ENCODE measurements at places on chromosomes 12 and 14.

DNA sequence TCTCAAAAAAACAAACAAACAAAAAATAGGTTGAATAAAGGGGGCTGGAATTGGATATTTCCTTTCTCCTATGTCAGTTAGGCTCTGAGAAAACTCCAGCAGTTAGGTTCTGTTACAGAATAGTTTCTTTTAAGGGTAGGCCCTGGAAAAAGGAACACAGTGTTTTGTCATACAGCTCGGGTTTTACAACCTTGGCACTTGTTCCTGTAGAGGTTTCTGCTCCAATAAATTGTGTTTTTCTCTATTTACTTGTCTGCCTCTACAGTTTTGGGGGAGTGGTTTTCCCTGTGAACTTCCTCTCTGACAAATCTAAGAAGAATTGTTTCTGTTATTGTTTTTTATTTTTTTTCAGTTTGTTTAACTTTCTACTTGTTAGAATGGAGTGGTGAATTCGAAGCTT, 167.6 kb downstream of the ACSS3 start:
- DNase-seq = no peak

DNA sequence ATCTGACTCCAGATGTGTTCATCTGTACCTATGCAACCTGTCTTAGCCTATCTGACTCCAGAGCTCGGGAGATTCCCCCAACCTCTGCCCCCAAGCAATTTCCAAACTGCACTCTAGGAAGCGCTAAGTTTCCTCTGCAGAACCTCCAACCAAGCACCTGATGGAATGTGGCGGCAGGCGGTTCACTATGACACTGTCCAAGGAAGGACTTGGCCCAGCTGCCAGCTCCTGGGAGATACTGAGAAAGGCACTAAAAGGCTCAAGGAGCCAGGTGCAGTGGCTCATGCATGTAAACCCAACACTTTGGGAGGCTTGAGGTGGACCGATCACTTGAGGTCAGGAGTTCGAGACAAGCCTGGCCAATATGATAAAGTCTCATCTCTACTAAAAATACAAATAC, 244.0 kb downstream of the BCL11B start:
- DNase-seq = no peak

DNA sequence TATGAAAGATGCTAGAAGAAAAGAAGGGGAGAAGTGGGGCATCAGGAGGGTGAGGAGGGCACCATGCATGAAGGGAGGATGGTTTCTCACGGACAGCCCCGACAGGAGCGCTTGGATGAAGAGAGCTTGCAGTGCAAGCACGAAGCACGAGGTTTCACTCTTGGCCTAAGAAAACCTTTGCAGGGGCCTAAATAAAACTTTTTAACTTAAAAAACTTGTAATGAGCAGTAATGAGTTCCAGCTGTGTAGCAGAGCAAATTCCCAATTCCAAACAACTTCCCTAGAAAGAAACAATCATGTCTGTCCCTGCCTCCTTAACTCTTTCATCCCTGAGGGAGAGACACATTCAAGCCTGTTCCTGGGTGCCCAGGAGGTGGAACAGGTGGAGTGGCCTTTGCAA, 119.5 kb downstream of the PAH start:
- DNase-seq = no peak

DNA sequence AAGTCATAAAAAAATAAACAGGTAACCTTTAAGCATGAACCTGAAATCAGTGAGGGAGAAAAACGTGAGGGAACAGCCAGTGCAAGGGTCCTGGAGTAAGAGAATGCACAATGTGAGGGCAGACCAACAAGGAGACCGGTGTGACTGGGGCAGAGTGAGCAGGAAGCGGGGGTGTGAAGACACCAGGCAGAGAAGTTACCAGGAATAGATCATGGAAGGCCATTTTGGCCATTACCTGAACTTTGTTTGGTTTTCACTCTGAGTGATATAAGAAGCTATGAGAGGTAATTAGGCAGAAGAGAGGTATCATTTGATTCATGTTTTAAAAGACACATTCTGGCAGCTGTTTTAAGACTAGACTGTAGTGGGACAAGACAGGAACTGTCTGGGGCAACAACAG, 15.0 kb downstream of the PAH start:
- DNase-seq = no peak

GRCh38 chr12:93766796-93767523, 89.8 kb downstream of the CRADD start:
- no peak for DNase-seq

DNA sequence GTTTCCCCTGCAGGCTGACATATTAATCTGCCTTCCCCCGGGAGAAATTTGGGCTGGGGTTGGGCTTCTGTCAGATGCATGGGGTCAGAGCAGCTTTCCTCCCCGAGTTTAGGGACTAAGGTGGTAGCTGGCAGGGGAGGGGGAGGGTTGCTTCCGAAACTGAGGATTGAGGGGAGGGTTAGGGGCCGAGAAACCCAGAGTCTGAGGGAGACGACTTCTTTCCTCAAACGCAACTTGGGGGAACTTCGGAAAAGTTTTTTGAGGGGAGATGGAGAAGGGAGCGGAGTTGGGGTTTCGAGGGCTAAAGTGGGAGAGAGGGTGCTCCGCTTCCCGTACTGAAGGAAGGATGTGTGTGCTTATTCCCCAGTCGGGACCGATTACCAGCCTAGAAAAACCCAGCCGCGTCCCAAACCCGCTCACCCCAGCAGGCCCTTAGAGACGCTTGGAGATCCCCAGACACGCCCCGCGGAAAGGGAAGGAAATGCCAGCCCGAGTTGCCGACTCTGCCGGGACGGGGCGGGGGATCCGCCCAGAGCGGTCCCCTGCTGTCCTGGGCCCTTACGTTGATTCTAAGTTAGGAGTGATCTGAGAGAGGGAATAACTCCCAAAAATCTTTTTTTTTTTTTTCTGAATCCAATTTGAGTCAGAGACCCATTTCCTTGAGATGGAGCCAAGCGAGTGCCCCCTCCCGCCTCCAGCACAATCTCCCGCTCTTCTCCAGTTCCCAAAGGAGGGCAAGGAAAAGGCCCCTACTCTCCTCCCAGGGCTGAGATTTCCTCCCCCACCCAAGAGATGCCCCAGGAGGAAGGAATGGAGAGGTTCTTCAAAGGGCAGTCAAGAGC, 61.9 kb downstream of the SMUG1 start:
- no peak for DNase-seq

GRCh38 chr14:91606851-91607250, 96.7 kb upstream of the PPP4R3A start:
- DNase-seq = no peak

DNA sequence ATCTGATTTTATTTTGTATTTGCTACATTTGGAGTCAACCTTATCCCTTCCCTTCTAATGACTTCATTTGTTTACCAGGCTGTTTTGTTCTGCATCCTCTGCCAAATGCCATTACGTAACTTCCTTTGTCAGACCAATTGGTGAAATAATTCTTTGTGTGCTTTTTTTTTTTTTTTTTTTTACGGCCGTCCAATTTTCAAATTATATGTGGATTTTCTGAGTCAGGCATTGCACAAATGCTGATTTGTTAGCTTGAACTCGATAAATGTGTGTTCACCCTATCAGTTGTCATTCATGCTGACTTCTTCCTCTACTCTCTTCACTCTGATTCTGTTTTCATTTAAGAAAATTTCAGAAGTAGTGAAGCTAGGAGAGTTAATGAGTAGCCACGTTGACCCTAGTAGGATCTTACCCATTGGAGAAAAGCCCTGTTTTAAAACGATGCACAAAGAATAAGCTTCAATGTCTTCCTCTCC, 386.2 kb downstream of the DIO2 start:
- DNase-seq = no peak

DNA sequence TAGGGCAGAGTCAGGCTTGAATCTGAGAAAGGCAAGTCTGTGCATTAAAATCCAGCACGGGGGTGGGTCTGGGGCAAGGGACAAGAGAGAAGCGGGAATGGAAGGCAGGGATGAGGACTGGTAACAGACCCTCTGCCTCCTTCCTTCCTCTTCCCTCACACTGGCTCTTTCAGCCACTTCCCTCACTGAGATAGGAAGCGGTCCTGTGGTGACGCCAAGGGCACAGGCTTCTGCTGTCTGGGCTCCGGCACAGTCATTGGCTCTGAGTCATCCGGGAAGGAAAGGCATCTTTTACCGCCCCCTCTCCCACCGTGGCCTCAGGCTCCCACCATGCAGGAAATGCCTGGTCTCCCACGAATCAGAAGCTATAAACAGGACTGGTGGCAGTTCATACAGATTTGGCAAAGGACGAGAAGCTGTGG, 70.2 kb downstream of the ETV6 start:
- DNase-seq = peak; percentile 13

DNA sequence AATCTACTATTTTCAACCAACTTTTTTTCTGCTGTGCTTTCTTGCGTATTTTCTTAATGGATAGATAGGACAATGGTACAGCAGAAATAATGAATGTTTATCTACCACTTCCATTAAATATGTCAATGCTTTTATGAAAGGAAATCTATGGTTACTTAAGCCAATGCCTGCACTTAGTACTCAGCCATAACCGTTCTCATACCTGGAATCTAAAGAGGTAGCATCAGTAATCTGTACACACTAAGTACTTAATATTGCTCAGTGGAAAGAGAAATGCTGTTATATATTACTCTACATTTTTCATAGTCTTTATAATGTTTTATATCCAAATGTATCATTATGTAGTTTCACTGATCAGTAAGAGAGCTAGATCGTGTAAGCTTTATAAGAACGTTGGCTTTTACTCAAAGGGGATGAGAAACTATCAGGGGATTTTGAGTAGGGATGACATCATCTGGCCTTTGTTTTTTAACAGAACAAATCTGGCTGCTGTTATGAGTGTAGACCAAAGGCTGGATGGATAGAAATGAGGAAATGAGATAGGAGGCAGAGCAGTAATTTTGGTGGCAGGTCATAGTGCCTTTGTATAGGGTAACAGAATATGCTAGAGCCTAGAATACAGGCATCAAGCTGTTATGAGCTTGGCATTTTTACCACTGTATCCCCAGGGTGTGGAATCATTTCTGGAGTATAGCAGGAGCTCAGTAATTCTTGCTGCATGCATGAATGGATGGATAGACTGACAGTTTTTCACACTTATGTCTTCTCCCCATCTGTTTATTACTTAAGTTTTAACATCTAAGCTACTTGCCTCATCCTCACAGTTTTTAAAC, 34.0 kb downstream of the ALG10B start:
- no peak for DNase-seq

GRCh38 chr12:121628037-121628436, 1.7 kb downstream of the ORAI1 start:
- no peak for DNase-seq

DNA sequence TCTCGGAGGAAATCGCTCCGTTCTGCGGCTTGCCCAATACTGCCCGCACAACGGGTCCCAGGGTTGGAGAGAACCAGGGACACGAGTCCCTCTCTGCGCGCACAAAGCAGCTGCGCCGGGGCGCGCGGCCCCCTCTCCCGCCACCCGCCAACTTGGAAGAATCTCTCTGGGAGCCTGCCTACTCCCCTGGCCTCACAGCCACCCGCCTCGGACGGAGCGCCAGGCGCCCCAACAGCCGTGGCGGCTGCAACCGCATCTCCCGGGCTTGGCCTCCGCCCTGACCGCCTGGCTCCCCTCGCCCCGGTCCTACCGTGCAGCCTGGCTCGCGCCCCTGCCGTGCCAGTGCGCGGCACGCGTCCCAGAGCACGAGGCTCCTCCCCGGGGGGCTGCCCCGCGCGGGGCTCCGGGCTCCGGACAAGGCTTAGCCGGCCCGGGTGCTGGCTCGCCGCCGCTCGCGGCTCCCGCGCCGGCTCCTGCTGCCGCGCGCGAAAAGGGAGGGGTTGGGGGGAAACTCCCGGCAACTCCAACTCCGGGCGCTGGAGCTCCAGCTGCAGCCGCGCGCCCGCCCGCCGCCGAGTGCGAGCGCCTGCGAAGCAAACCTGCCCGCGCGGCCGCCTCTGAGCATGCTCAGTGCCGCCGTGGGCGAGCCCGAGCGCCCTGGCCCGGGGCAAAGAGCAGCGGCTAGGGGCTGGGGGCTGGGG, at the start of gene STXBP6:
Gene STXBP6, minus strand, starts transcription at position 580 of the 701 bp plus-strand sequence. CDS start 75,329 bp downstream, outside the sequence.
- DNase-seq = no peak

- no peak for DNase-seq
Observed at GRCh38 chr12:95417372-95417771, 56.6 kb upstream of the METAP2 start.

All from stimulated activated CD8-positive, alpha-beta memory T cell treated with anti-CD3 and anti-CD28 coated beads, Interleukin-12 subunit alpha, Interleukin-12 subunit beta, amount 100 ng/mL, for 4 hours (primary cell).